ENCODE measurements at places on chromosomes 4 and X. TPM values are rescaled to one million over a fixed set of nuclear protein-coding genes. Genes with fewer than 3 reads are reported as not detected.

GLOD5 gene
- total RNA-seq = 15.3 TPM

ENPP6 gene
- total RNA-seq = 1.0 TPM

MTCP1 gene
- total RNA-seq = 1.2 TPM

DNA sequence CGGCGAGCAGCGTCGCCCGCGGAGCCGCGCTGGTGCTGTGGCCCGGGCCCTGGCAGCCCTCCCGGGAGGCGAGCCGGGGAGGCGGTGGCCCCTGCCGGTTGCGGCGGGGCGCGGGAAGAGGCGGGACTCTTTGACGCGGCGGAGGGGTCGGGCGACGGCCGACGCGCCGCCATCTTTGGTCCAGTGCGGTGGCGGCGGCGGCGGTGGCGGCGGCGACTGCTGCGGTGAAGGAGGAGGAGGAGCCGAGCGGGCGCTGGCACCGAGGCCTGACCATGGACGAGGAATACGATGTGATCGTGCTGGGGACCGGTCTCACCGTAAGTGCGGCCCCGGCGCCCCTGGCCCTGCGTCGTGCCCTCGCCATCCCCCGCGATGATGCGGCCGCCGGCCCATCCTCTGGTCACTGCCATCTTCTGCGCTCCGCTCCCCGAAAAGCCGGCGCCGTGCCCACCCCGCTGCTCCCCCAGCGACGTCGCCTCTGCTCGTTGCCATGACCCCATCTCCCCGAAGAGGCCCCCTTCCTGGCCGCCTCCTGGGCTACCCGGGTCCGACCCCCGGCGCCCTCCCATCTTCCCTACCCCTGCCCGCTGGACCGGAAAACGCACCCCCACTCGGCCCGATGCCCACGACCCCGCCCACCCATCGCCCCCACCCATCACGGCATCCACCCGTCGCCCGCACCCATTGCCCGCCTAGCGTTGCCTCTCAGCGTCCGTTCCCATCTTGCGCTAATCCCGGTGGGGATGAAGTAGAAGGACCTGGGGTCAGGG is at the start of gene GDI1:
Gene GDI1, plus strand, starts transcription at position 172 of the 770 bp plus-strand sequence. Its CDS starts 101 bp downstream, at position 273.
- peak; percentile 67 for DNase-seq

- no peak for DNase-seq
These were observed 245.3 kb upstream of the JADE1 start for GRCh38 chr4:128564081-128564630.

GRCh38 chrX:75522565-75523431 is at the start of gene ZDHHC15:
Gene ZDHHC15 (minus strand): TSS chrX:75523037. CDS start chrX:75523024, 13 bp downstream.
- DNase-seq = peak; percentile 55

DNA sequence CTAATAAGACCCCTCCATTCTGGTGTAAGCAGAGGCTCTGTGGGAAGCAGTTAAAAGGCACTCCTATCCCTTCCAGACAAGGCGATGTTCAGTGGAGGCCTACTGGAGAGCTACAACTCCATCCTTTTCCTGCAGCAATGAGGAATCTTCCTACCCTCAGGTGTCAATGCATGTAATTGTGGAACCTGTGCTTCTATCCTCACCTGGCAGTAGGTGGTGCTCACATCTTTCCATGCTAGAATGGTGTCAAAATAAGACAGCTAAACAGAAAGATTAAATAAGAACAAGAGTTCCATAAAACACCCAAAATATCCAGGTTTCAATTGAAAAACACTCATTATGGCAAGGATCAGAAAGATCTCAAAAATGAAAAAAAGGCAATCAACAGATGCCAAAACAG is 224.6 kb downstream of the IL15 start:
- no peak for DNase-seq

DNA sequence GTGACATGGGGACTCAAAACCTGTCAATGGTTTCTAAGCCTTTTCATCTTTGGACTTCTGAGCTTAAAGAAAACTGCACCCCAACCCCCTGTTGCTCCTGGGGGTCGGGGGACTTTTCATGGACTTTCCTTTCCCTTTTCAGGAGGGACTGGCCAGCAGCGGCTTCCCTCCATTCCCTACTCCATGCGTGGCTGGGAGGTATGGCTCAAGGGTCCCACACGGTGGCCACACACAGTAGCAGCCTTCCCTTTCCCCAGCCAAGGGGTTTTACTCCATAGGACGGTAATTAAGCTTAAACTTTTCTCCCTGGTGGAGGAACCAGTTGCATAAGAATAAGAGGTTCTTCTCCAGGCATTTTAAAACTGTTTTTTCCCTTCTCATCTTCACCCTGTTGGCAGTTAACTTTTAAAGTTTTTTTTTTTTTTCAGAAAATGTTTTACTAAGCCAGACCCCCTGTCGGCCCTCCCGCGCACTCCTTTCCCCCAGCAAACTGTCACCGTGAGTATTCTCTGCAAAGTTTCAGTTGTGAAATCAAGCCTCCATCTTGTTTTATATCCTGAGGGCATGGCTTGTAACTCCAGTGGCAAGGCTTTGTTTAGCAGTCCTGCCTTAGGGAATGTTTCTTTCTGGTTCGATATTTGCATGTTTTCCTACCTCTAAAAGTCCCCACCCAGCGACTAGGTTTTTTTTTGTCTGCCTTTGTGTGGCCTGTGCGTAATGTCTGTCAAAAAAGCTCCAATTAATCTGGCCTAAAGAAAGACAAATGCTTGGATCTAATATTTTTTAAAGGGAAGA is 325.7 kb downstream of the TLL1 start:
- DNase-seq = no peak

GASK1B gene
- total RNA-seq = 59.4 TPM

DNA sequence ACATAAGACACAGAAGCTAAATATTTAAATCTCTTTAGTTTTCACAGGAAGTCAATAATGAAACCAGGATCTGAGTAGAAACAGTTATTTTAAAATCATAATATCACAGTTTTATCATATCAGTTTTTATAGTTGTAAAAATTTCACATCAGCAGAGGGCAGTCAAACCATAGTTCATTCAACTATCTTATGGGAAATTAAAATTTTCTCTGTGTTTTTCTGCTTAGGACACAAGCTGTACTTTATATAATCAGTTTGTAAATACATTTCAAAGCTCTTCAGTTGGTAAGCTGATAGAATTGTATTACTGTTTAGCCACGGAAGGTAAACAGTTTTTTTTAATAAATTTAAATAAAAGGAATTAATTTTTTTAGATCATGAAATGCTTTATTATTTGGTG is 204.8 kb upstream of the NUDT6 start:
- no peak for DNase-seq

DNA sequence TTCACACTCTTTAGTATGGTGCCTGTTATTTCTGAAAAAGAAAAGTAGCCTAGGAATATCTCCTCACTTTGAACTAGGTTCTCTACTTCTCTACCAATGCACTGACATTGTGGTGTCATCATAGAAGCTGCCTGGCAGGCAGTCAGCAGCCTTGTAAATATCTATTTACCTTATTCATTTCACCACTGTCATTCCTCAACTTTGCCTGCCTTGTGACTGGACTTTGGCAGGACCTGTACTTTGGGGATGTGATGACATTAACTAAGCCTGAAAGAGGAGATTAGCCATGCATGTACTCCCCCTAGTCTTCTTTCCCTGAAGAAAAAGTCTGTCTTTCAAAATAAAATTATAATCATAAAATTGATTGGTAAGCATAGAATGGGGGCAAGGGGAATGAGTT is 207.2 kb downstream of the ARAP2 start:
- no peak for DNase-seq

DNA sequence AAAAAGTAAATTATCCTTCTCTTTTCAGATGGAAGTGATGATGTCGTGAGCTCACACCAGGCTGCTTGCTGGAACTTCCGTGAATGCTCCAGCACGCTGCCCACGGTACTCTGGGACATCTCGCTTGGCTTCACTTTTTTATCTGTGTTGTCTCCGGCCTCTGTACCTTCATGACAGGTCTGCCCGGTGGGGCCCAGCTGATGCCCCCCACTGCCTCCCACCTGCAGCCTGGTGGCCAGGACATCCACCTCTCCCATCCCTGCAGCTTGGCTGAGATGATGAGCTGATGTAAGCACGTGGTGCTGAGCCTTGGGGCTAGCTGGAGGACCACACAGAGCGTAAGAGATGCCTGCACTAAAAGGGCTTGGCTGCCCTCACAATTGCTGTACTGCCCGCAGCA is 59.0 kb upstream of the HELT start:
- DNase-seq = no peak

HHIP gene
- total RNA-seq = 4.7 TPM

- no peak for DNase-seq
These were observed 15.2 kb upstream of the PHOX2B start for GRCh38 chr4:41763729-41764128.

KCTD8 gene
- not detected for total RNA-seq

- DNase-seq = no peak
These were observed 601 bp upstream of the TCEANC start for GRCh38 chrX:13652287-13652793.

CYLC1 gene
- not detected for total RNA-seq

USP17L29 gene
- total RNA-seq = not detected

DNA sequence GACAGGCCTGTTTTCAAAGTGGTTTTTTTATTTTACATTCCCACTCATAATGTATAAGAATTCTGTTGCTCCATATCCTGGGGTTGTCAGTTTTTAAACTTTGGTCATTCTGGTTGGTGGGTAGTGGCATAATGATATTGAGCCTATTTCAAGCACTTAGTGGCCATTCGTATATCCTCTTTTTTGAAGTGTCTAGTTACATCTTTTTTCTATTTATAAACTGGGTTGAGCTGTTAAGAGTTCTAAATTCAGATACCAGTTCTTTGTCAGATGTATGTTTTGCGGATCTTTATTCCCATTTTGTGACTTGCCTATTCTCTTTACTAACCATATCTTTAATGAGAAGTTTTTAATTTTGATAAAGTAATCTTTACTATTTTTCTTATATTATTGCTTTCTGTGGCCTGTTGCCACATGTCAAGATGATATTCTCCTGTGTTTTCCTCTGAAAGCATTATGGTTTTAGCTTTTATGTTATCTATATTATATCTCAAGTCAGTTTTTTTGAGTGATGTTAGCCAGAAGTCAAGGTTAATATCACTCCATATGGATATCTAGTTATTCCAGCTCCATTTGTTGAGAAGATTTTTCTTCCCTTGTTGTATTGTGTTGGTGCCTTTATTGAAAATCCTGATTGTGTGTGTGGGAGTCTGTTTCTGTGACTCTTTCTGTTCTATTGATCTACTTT is 110.9 kb downstream of the FHIP1A start:
- DNase-seq = no peak

- DNase-seq = no peak
These were observed 69.9 kb upstream of the BRS3 start for GRCh38 chrX:136417806-136418205.

DNA sequence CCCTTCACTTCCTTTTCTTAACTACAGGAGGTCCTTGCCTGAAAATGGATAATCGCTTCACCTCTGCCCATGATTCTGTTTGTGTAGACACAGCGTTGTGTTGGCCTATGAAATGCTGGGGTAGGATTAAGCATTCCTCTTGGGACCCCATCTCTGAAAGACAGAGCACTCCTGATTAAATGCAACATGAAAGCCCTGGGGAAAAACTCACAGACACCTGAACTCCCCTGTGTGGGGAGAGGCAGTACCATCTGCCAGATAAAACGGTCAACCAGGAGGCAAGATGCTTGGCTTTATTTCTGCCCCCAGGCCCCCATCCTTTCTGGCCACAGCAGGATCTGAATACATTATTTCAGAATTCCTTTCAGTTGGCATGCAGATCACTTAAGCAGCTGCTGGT is 1.9 kb downstream of the LGI2 start:
- no peak for DNase-seq

DNA sequence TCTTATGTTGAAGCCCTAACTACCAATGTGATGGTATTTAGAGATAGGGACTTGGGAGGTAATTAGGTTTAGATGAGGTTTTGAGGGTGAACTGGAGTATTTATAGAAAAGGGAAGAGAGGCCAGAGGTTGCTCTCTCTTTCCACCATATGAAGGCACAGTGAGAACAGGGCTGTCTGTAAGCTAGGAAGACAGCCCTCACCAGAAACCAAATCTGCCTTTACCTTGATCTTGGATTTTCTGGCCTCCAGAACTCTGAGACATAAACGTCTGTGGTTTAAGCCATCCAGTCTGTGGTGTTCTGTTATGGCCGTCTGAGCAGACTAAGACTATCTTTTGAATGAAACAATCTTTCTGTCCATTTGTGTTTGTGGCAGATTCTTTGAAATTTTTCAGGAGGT is 223.7 kb downstream of the PDHA2 start:
- DNase-seq = no peak

SPINK2 gene
- not detected for total RNA-seq

USP9X gene
- 114 TPM for total RNA-seq
